ENCODE measurements at places on chromosomes 5 and 9.
A peak's percentile ranks its signal among the peaks of the same experiment; 100 is the strongest.

DNA sequence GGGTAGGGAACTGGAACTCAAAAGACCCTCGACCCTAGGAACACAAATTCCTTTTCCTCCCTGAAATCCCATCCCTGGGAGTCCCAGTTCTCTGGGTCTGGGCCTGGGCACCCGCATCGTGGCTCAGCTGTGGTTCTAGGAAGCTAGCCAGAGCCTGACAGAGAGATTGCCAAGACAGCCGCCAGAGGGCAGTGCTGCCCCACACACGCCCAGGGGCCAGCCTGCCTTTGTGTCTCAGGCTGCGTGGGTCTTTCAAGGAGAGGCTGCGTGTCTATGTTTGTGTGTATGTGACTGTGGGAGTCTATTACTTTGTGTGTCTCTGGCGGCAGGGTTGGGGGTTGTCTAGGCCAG is 32.0 kb upstream of the TTLL11 start:
- peak; percentile 69 for DNase-seq

GRCh38 chr9:83920469-83920926 is 734 bp downstream of the KIF27 start:
- peak; percentile 67 for DNase-seq

DNA sequence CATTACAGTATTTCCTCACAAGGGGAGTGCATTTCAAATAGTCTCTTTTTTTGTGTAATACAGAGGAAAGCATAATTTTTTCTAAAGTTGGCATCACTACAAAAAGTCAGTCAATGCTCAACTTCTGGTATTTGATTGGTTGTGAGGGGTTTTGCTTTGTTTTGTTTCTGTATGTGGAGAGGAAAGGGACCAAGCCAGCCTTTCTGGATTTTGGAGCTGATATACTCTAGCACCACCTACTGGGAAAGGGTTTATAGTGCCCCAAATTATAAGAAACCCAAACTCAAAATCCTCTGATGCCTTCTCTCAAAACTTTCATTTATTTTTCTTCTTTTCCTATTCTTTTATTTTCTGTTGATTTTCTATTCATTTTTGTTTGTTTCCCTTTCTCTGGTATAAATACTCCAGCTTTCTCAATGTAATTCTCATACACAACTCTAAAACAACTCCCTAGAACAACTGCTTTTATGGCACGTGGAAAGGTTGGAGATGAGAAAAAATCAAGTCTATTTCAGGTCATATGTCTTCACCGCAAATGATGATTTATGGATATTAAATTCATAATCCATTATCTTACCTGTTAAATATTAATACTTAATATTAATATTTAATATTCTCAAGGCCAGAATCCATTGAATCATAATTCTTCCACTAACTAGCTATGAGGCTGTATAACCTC is 69.5 kb upstream of the ANXA1 start:
- peak; percentile 17 for DNase-seq

GRCh38 chr9:114029311-114030170 is 48.6 kb downstream of the AMBP start:
- no peak for DNase-seq

GRCh38 chr9:33946779-33947535 is 101.7 kb downstream of the UBAP2 start:
- DNase-seq = no peak

- no peak for DNase-seq
These were observed 106.0 kb upstream of the LRRTM2 start for GRCh38 chr5:138981131-138981530.

- no peak for DNase-seq
These were observed 72.2 kb upstream of the FAM169A start for GRCh38 chr5:74938250-74938933.

GRCh38 chr5:92104126-92104525 is 721.0 kb upstream of the ARRDC3 start:
- no peak for DNase-seq

- DNase-seq = no peak
These were observed 3.8 kb downstream of the CCDC152 start for GRCh38 chr5:42760426-42760825.

DNA sequence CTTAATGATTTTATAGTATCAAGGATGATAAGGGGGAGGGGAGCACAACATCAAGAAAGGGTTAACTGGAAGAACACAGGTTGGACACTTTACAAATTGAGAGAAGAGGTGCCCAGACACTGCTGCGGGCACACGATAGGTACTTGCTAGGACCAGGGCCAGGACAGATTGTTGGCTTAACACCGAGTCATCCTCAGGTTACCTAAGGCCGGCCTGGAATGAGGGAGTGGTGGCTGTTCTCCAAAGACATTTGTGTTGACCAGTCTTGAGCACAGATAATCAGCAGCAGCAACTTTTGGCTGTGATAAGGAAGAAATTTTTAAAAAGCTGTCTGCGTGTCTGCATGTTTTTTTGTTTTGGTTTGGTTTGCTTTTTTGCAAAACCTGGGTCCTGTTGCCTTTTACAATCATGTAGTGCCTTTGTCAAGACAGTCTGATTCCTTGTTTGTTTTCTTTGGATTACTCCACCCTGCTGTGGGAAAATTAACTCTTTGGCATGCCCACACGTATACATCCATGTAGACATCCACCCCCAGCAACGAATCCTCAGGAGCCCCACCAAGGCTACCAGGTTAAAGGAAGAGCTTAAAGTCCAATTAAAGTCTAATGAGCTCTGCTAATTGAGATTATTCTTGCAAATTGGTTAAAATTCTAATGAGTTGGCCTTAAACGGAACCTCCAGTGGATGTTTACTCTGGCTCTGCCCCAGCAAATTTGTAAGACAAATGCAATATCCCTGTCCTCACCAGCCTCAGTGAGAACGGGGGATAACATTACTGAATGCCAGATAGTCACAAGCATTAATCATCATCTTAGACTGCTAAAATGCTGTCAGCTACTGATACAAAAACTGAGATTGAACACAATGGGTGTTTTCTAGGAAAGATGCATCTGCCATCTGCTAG is 382.3 kb downstream of the ACTL7B start:
- DNase-seq = no peak

- DNase-seq = no peak
These were observed 3.9 kb downstream of the FABP6 start for GRCh38 chr5:160233215-160233614.

DNA sequence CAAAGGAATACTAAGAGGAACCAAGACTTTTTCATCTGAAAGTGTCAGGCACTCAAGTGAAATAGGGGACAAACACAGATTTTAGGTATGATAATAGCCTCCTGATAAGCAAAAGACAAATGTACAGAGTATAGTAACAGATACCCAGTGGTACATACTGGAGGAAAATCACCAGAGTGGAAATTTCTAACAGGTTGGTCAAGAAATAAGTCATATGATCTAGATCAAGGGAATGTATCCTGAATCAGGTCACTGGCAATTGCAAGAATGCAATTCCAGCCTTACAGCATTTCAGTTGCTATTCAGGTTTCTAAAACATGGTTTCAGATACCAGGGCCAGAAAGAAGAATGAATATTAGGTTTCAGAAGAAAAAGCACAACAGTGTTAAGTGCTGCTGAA is 82.2 kb upstream of the SLCO6A1 start:
- DNase-seq = no peak

All from NCI-H1930 (cell line).